Ascending aorta (tissue), 2 donors: ENCODE measurements at places on chromosomes 11 and 22. TPM values are rescaled to one million over a fixed set of nuclear protein-coding genes. Genes with fewer than 3 reads are reported as not detected.

MMP3 gene
- not detected for total RNA-seq

SPA17 gene
- not detected for total RNA-seq

PPP1R14B gene
- total RNA-seq, result 85.7 TPM

SLC25A18 gene
- total RNA-seq, result not detected

MISFA gene
- total RNA-seq, result not detected

DUSP8 gene
- 27.0 TPM for total RNA-seq

DLG2 gene
- 0.43 TPM for total RNA-seq

OR4A16 gene
- total RNA-seq, result not detected

TCN2 gene
- total RNA-seq, result 56.8 TPM

FGF4 gene
- total RNA-seq, result not detected

GGT5 gene
- 238 TPM for total RNA-seq

DBX1 gene
- total RNA-seq, result not detected

MMP12 gene
- not detected for total RNA-seq

TENM4 gene
- total RNA-seq, result 11.9 TPM

ZC3H7B gene
- 54.9 TPM for total RNA-seq

TH gene
- not detected for total RNA-seq

TESMIN gene
- not detected for total RNA-seq

PTS gene
- 13.5 TPM for total RNA-seq

KDM4D gene
- total RNA-seq, result not detected

WBP2NL gene
- total RNA-seq, result not detected

OR2D2 gene
- total RNA-seq, result not detected
